Activated naive CD4-positive, alpha-beta T cell (primary cell): ENCODE measurements at places on chromosomes 5 and 9.

DNA sequence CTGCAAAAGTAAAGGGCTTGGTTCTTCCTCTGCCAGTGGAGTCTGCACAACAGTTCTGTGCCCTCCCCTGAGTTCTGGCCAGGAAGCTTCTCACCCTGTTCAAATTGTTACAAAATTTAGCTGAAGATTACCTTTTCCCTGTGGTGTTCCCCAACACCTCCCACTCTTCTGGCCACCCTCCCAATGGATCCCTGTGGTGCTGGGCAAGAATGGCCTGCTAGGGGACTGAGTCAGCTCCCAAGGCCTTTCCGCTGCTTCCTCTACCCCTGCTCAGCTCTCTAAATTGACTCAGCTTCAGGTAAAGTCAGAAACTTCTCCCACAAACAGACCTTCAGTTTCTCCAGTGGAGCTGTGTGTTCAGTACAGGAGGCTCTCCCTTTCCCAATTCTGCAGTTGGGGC lies 186.0 kb downstream of the NR2F1-AS1 start:
- no peak for DNase-seq

GRCh38 chr9:108150736-108151586 lies 661.4 kb upstream of the KLF4 start:
- no peak for DNase-seq

- DNase-seq = no peak
Measured at GRCh38 chr9:130786526-130786925, 48.5 kb upstream of the ABL1 start.

- DNase-seq = no peak
Measured at GRCh38 chr9:124297915-124298645, 40.3 kb downstream of the NEK6 start.

GRCh38 chr9:14935106-14935751 lies 25.0 kb upstream of the FREM1 start:
- DNase-seq = no peak
